ENCODE measurements at places on chromosomes 3 and 15.

- DNase-seq: no peak
These were observed 1.6 kb upstream of the CCR5 start for GRCh38 chr3:46369151-46369550.

DNA sequence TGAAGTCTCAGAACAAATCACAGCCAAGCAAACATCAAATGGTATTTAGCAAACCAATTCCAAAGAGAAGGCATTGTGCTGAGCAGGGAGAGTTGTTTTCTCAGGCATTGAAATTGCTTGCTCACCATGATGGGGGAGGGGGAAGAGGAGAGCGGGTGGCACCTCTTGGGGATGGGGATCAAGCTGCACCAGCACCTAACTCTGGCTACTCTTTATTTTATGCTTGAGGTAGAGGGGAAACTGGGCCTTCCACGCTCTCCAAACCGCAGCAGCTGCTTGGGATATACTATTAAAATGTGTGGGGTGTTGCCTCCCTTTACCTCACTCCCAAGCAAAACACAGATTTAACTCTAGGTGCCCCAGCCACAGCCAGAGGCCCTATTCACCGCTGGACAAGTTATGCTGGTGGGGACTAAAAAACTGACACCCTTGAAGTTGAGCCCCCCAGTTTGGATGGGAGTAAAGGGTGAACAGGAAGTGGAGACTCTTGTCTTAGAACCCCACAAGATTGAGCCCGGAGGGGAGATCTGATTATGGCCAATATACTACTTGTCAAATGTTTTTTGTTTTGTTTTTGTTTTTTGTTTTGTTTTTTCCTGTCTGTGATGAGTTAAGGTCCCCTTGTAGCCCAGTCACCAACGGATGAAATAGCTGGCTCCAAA is 5.0 kb upstream of the FOXB1 start:
- no peak for DNase-seq

DNA sequence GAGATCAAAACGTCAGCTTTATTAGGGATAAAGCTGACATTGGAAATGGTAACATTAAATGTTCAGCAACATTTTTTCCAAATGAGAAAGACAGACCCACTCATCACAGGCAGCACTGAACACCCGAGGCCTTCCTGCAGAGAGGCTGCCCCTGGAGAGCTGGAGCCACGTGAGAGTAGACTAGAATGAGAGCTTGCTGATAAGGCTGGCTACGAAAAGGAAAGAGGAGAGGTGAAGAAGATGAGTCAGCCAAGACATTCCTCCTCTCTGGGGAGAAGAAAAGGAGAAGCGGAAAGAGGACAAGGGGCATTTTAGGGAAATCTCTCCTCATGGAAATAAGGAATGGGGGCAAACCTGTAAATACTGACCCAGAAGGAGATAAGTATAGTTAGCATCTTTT is 7.3 kb downstream of the CYP19A1 start:
- DNase-seq: no peak

DNA sequence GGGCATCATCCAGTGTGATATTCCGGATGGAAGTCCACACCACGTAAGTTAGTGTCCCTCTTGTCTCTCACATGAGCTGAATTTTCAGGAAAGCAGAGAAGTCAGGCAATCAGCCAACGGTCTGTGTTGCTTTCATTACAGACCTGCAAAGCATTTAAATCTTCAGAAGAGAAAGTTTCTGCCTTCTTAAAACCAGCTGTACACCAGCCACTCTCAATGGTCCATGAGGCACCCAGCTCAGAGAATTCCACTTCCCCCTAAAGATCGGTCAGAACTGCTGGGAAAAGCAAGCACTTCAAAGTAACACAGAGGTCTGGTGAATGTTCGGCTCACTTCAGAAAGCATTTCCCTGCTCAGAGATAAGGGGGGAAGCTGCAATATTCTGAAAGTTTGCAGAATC is 903.7 kb downstream of the EPHA3 start:
- DNase-seq: no peak

DNA sequence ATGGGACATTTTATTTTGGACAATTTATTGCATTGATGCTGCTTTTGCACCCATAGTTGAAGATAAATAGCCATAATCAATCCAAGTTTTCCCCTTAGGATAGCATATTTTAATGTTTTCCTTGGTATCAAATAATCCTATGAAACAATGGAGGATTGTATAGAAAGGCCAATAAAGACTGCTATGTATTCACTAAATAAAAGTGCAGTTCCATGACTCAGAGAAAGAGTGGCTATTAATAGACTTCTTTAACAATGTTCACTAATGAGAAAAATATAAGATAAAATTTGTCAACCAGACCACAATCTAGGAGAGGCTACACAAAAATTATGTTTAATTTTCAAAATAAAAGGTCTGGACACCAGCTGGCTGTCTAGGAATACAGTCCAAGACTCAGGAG is 560.9 kb upstream of the AGTR1 start:
- DNase-seq: no peak

- no peak for DNase-seq
These were observed 3.6 kb downstream of the CLDN1 start for GRCh38 chr3:190318666-190319065.

GRCh38 chr15:101481381-101481705 is 8.2 kb downstream of the PCSK6 start:
- no peak for DNase-seq

GRCh38 chr15:39631357-39631756 is 50.5 kb downstream of the THBS1 start:
- DNase-seq: no peak

GRCh38 chr3:172070269-172070668 is 30.9 kb downstream of the FNDC3B start:
- DNase-seq: no peak

GRCh38 chr15:95624100-95624499 is 706.4 kb upstream of the NR2F2 start:
- no peak for DNase-seq

DNA sequence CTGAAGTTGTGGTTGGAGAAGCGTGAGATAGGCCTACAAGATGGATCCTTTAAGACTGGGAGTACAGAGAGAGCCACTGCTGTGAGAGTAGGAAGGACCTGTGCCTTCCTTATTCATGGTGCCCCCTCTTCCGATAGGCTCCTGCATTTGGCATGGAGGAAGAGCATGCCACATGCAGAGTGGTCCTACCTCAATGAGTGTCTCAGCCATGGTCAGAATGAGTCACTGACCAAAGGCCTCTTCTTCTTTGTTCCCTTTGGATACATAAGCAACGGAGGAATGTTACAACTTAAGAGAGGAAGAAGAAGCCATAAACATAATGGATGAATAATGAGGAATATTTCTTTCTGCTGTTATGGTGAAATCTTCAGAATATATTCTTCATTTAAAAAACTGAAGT is 681.2 kb upstream of the GRM7 start:
- DNase-seq: no peak

- no peak for DNase-seq
These were observed 207.2 kb downstream of the ROBO2 start for GRCh38 chr3:77247061-77247460.

GRCh38 chr15:48400086-48400485 is 68.9 kb downstream of the DUT start:
- DNase-seq: no peak
